ENCODE measurements at places on chromosomes 11 and 22.

DNA sequence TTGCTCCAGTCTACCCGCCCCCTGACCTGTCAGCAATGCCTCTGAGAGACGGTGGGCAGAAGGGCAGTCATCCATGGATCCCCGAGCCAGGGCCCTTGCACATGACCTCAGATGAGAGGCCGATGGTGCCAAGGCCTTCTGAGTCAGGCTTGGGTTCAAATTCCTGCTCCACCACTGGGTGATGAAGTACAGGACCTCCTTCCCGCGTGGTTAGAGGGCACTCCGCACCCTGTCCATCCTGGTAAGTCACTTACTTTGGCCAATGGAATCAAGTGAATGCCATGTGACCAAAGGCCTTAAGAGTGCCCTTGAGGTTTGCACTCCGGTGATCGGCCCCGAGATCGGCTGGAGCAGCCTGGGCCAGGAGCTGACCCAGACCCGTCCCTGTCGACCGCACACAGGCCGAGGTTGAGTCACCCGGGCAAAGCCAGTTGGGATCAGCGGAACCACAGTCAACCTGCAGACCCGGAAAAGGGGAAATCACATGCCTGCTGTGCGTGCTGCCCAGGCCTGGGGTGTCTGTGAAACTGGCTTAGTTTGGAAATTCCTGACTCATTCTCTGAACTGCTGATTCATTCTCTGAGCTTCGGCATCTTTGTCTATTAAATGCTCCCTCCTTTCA is 48.9 kb downstream of the RTL6 start:
- DNase-seq, result peak; percentile 89

DNA sequence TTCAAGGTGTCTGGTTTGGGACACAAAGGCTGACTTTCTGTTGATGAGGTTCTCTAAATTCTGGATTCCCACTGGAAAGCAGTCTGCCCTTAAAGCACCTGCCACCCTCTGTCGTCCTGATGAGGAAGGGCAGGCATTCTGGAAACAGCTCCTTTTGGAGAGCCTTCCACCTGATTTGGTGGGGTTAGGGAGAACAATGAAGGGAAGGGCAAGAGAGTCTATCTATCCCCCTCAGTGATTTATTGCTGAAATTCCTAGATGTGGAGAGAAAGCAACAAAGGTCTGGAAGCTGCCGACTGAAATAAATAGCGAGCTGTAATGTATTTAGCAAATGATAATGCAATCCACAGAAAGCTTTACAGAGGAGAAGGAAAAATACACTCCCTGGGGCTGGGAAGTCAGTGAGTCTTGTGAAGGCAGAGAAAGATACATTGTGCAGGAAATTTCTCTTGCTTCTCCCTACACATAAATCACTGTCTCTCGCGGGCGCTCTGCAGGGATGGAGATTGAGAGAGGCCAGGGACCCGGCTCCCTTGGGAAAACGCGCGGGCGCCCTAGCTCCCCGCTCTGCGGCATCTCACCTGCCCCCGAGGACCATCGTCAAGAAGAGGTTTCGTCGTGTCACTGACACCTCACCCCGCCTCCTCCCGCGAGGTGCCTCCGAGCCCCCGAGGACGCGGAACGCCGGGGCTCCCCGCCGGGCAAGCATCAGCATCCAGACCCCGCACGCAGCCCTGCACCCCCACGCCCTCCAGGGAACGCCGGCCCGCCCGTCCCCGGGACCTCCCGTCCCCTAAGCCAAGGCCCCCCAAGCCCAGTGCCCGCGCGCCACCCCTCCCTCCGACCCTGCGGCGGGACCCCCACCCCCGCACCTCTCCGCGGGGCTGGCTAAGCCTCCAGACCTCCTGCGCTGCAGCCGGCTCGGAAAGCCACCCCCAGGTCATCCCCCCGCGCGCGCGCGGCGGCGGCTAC is 673 bp downstream of the CDON start:
- DNase-seq, result peak; percentile 59

DNA sequence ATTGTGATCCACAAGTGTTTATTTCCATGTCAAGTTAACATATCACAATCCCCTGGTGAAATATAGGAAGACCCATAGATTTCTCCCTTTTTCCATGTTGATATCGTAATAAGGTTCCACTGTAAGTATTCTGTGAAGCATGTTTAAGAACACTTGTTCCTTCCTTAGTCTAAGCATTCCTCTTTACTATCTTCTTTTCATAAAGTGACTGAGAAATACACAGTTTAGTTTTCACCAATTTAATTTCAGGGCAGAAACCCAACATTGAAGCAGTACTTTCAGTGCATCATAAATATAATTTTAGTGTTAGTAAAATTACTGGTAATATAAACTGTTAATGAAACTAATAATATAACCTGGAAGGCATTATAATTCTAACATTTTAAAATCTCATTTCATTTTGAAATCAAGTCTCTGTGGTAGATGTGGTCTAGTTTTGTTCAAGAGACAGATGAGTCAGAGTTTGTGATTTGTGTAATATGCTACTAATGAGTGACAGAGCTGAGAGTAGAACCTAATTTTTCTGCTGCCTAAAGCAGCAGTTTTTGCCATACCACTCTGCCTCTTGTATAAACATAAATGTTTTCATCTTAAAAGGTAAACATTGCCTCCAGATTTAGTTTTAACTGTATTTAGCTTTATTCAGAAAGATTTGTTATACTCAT is 79.4 kb downstream of the ATM start:
- peak; percentile 49 for DNase-seq

GRCh38 chr22:49747130-49747529 is 80.5 kb downstream of the BRD1 start:
- DNase-seq, result no peak

DNA sequence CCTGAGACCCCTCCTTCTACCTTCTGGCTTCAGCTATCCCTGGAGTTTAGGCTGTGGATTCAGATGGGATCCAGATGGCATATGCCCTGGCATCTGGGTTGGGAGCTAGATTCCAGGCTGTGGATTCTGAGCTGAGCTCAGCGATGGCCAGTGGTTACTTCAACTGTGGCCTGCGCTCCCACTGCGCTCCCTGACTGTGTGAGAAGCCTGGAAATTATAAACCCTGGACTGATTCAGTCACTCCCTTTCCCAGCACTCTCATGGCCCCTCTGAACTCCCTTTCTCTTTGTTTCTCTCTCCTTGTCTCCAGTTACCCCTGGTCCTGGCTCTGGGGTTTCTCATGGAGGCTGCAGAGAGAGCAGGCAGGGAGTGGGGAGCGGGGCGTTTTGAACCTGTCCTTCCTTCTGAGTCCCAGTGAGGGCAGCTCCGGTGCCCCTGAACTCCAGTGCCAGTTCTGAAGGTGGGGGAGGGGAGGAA is 4.8 kb downstream of the ARHGEF17 start:
- peak; percentile 51 for DNase-seq

- no peak for DNase-seq
These were observed 5.5 kb downstream of the HRAS start for GRCh38 chr11:529728-530411.

DNA sequence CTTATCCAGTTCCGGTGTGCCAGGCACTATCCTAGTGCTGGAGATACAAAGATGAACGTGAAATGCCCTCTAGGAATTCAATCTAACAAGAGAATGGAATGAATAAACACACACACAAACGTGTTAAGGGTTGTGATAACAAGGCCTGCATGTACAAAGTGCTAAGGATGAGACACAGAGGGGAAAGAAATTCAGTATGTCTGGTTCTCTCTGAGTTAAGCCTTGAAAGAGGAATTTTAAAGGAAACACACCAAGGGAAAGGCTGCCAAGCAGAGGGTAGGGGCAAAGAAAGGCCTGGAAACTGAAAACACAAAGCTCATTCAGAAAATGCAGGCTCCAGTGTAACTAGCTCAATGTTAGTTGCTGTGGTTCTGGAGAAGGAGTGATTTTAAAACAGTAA is 4.2 kb downstream of the CHKA start:
- DNase-seq, result no peak

DNA sequence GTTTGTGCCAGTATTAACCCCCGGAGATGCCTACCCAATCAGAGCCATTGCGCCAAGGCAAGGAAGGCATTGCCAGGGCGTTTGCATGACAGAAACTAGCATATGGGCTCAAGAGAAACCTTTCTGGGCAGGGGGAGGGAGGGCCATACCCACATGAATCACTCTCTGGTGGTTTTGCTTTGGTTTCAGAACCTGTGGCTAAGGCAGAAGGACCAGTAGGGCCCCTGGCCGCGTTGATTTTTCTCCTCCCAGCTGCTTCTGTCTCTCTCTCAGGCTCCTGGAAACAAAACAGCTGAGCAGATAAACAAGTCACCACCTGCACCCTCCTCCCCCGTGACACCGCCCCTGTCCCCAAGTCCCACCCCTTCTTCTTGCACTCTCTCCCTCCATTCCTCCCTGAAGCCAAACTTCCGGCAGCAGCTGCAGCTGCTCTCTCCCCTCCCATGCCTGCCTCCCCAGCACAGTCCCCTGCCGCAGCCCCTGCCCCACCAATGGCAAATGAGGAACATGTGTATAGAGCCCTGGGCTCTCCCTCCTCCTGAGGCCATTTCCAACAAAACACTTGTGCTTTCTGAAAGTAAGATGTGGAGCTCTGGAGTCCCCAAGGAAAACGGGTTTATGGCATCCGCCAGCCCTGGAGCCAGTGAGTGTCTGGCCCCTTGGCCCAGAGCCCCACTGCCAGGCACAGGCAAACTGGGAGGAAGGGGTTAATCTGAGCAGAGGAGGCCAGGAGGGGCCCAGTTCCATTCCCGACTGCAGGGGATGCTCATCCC is 39.0 kb upstream of the ADA2 start:
- DNase-seq, result peak; percentile 78

DNA sequence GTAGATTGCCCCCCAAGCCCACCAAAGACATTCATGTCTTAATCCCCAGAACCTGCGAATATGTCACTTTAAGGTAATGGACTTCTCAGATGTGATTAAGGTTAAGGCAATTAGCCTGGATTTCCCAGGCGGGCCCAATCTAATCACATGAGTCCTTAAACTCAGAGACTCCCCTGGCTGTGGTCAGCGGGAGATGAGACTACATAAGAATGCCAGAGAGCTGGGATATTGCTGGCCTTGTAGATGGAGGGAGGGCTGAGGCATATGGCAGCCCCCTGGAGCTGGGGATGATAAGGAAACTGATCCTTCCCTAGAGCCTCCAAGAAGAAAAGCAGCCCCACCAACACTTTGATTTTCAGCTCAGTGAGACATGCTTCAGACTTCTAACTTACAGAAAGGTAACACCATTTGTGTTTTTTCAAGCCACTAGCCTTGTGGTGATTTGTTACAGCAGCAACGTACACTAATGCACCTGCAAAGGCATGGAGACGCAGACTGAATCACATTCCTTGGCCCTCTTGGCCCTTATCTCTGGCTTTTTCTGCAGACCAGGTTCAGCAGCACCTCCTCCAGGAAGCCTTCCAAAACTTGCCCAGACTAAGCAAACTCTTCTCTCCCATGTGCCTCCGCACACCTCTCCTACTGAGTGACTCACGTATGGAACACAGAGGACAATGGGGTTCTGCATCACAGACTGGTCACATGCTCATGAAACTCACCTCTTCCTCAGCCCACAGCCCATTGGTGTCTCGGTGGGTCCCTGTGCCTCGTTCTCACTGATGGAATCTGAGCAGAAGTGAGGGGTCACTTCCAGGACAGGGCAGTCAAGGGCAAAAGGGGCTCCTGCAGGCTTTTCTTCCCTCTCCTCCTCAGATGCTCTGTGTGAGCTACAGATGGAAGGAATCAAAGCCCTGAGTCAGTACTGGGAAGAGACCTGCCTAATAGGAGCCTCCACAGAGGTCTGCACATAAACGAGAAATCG is 86.3 kb upstream of the HMGXB4 start:
- no peak for DNase-seq

DNA sequence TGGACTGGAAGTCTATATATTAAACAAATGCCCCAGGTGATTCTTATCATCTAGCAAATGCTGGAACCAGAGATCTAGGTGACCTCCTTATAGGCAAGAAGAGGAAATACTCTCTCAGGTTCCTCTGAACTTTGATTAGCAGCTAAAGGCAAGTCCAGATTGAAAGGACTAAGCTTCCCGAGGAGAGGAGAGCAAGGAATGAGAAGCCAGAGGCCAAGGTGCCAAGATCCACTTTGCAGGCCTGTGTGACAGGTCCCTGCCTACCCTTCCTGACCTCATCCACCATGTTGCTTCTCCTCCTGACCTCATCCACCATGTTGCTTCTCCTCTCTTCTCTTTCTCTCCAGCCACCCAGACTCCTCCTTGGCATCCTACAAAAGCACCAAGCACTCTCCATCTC is 173.2 kb downstream of the LARGE1 start:
- DNase-seq, result no peak

DNA sequence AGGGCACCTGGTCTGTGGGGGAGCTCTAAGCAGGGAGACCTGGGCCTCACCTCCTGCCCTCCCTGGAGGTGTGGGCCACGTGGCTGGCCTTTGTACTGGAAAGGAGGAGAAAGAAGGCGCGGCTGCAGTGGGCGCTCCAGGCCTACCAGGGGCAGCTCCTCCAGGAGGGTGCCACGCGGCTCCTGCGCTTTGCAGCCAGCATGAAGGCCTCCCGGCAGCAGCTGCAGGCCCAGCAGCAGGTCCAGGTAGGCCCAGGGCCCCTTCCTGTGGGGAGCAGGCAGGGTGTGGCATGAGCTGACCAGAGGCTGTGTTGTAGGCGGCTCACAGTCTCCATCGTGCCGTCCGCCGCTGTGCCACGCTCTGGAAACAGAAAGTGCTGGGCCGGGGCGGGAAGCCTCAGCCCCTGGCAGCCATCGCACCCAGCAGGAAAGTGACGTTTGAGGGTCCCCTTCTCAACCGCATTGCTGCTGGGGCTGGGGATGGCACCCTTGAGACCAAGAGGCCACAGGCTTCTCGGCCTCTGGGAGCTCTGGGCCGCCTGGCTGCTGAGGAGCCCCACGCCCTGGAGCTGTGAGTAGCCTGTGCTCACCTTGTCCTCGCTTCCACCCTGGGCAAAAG is 48.6 kb downstream of the PISD start:
- DNase-seq, result no peak

DNA sequence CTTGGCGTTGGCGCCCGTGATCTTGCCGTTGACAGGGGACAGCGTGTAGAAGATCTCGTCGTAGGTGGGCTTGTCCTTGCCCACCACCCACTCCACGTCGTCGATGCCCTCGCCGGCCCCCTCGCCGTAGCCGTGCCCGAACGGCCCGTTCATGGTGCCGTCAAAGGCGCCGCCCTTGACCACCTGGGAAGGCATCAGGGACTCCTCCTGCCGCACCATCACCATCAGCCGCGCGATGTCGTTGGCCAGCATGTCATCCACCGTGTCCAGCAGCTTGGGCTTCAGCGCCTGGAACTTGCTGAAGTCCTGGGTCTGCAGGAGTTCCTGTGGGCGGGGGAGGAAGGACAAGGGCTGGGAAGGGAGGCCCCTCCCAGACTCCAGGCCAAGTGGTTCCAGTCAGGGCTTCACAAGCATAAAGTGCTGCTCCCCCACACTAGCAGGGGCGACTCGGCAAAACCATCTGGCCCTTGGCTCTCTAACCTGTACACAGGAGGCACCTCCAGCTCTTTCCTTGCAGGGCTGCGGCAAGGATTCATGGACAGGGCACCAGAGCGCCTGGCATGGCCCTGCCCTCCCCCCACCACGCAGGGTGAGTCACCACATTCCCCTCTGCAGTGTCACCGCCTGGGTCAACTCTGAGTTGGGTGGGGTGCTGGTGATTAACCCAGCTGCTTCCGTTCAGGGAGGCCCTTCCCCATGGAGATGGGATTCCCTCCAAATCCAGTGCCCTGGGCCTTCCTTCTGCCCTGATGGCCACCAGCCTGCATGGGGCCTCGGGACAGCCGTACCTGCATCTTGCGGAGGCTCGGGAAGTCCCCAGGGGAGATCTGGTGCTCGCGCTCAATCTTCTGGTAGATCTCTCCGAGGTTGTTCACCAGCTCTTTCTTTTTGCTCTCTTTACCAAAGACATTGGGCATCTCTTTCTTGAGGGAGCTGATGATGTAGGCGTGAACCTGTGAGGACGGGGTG is 10.4 kb upstream of the CDC42BPG start:
- DNase-seq, result peak; percentile 94
